ENCODE measurements at places on chromosomes 2 and 18. TPM values are rescaled to one million over a fixed set of nuclear protein-coding genes. Genes with fewer than 3 reads are reported as not detected.

DNA sequence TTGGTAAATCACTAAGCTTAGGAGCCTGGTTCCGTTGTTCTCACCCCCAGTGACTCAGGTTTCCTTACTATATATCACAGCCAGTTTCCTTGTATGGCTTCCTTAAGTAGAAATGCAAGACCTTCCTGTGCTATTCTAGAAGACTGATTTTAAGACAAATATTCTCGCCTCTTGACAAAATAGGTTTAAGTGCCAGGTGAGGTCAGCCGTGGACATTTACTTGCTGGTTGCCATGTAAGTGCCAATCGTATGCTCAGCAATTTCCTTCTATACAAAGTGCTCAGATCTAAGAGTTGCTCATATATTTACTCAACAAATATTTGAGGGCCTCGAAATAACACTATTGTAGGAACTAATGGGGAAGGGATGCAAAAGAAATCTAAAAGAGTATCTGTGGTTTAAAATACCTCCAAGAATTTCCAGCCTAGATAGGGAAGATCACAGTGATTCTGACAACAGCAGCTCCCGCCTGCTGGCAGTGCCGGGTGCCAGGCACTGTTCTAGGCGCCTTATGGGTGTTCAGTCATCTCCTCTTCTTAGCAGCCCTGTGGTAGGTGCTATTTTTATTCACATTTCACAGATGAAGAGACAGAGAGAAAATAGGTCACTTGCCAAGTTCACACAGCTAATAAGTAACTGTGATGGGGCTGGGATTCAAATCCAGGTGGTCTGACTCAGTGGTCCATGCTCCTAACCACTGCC, 95.3 kb upstream of the B3GNT7 start:
- no peaks in the 10 kb centered on the region for H3K36me3 ChIP-seq
- peak overlapping the region; percentile 69 for H3K27ac ChIP-seq
- H3K4me3 ChIP-seq = no peak overlapping the region
- peaks cover 26% of the 10 kb centered on the region for H3K4me1 ChIP-seq
- no peak for DNase-seq

DNA sequence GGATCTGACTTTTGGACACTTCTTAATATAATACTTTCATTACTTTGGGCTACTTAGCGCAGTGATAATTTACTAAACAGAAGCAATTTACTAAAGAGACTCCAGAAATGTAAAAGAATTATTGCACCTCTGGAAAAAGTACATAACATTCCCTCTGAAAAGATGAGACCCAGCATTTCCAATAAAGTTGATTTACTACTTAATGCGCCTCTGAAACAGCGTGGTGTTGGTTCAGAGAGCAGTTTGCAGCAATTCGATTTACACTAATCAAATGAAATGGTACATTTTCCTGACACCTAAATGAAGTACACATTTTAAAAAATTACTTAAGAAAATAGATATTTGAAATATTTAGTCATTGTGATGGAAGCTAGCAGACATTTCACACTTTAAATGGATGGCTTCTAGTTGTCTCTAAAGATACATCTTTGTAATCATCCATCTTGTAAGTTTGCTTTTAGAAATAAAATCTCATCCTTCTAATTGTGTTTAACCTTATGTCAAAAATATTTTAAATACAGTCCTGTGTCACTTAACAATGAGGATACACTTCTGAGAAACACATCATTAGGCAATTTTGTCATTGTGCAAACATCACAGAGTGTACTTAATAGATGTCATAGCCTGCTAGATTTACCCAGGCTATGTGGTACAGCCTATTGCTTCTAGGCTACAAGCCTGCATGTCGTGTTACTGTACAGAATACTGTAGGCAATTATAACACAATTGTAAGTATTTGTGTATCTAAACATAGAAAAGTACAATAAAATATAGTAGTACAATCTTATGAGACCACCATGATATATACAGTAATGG, 284.6 kb upstream of the UBE2E3 start:
- DNase-seq = no peak
- H3K4me1 ChIP-seq = no peaks in the 10 kb centered on the region
- H3K4me3 ChIP-seq = no peak overlapping the region
- no peaks in the 10 kb centered on the region for H3K36me3 ChIP-seq
- no peak overlapping the region for H3K27ac ChIP-seq

CLEC4F gene
- total RNA-seq = 0.54 TPM

CNDP1 gene
- total RNA-seq = not detected

ALPI gene
- total RNA-seq = not detected

MDH1B gene
- total RNA-seq = 2.4 TPM

- H3K4me3 ChIP-seq = no peak overlapping the region
- no peaks in the 10 kb centered on the region for H3K27me3 ChIP-seq
- no peak for DNase-seq
- peaks cover 37% of the 10 kb centered on the region for H3K36me3 ChIP-seq
- no peaks in the 10 kb centered on the region for H3K4me1 ChIP-seq
Observed at GRCh38 chr2:226869371-226869770, 33.5 kb downstream of the RHBDD1 start.

GRCh38 chr2:35614640-35615039, 740.9 kb upstream of the CRIM1 start:
- H3K27ac ChIP-seq = no peak overlapping the region
- H3K4me3 ChIP-seq = no peak overlapping the region
- DNase-seq = no peak
- H3K36me3 ChIP-seq = no peaks in the 10 kb centered on the region
- no peaks in the 10 kb centered on the region for H3K4me1 ChIP-seq
- H3K27me3 ChIP-seq = no peaks in the 10 kb centered on the region

DNA sequence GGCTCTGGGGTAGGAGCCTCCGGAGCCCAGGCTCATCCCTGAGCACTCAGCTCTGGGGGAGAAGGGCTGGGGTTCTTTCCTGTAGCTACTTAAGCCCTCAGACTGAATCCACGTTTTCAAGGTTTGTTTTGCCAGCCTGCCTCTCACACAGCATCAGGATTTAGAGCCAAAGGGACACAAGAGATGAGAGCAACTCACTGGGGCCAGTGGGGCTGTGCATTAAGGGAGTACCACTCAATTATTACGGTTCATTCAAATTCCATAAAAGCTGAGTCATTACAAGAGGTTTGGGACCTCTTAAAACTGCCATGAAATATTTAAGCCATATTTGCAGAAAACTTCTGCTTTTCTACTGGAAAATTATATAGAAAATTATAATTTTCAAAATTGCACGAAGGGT, 17.1 kb upstream of the SNED1 start:
- H3K36me3 ChIP-seq = no peaks in the 10 kb centered on the region
- H3K27ac ChIP-seq = no peak overlapping the region
- no peak for DNase-seq
- H3K27me3 ChIP-seq = no peaks in the 10 kb centered on the region
- H3K4me1 ChIP-seq = peaks cover 14% of the 10 kb centered on the region

DNA sequence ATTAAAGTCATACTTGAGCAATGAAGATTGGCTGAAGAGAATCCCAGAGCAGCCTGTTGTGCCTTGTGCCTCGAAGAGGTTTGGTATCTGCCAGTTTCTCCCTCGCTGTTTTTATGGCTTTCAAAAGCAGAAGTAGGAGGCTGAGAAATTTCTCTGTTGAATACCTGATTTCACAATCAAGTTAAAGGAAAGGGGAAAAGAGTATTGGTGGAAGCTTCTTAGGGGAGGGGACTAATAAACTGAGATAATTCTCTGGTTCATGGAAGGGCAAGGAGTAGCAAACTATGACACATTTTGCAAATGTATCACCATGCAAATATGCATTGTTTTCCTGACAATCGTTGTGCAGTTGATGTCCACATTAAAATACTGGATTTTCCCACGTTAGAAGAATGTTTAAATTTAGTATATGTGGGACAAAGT, at the start of gene IL1B:
TSS of gene IL1B (minus strand) at position 85 of the 423 bp plus-strand sequence. CDS start 550 bp downstream, outside the sequence.
- H3K27me3 ChIP-seq = no peaks in the 10 kb centered on the region
- H3K36me3 ChIP-seq = no peaks in the 10 kb centered on the region
- no peak within 1 kb of the TSS for H3K27ac ChIP-seq
- H3K4me3 ChIP-seq = no peak within 1 kb of the TSS
- H3K4me1 ChIP-seq = peaks cover 4% of the 10 kb centered on the region
- no peak for DNase-seq

Data from upper lobe of left lung (tissue), 6 donors.